ENCODE measurements at places on chromosomes 4 and X.

GRCh38 chrX:153469811-153470410, 465 bp downstream of the HAUS7 start:
- no peak for DNase-seq

GRCh38 chr4:174387721-174388120, 104.0 kb downstream of the CEP44 start:
- DNase-seq = no peak

- DNase-seq = no peak
Observed at GRCh38 chrX:29487214-29487613, 728.1 kb upstream of the MAGEB2 start.

DNA sequence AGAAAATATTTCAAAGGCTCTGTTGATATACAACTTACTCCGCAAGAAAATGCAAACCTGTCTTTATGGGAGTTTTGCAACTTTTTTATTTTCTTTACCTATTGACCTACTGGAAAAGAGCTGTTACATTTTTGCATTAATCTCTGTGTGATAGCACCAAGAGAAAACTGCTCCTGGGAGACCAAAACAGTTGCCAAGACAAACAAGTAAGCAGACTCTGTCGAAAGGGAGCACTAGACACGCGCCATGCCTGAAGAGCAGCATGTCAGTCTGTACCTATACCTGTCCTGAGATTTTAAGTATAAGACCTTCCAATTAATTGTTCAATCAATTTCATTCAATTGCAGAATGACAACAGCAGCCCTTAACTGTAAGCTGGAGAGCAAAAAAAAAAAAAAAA, 56.0 kb upstream of the TECRL start:
- no peak for DNase-seq

GRCh38 chrX:133881893-133882292, 103.5 kb downstream of the GPC3 start:
- DNase-seq = no peak

DNA sequence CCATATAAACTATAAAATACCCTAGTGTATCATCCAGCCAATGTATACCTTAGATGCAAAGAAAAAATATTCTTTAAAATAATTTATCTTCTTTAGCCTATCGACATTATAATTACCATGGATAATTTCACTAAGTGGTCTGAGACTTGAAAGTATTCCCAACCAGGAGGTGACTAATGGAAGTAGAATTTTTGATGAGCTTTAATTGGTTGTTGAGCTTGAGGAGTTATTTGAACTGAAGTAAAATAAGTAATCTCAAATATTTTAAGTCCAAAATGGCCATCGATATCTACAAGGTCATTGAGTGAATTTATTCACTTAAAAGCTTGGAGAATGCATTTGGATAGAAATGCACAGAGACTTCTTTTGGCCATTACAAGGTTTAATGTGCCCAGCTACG, 436.2 kb downstream of the TLL1 start:
- DNase-seq = no peak

- DNase-seq = peak; percentile 22
Observed at GRCh38 chr4:144646523-144647094, 653 bp downstream of the HHIP start.

DNA sequence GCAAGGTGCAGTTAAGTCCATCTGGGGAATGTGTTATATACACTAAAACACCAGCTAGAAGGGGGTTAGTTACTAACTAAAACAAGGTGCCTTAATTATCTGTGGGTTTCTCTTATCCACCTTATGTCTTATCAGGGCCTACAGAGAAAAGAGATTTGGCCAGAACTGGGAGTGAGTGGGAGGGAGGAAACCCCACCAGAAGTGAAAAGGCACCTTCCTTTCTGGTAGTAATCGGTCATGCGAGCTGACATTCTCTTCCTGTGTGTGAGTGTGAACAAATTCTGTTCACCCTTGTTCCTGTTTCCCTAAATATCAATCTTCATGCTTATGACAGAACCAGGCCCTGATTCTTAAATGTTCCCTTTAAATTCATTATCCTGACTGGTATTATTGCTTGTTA, 43.5 kb downstream of the SRPX2 start:
- DNase-seq = peak; percentile 23

- DNase-seq = peak; percentile 58
Observed at GRCh38 chr4:89101256-89102161, 9.8 kb upstream of the TIGD2 start.

DNA sequence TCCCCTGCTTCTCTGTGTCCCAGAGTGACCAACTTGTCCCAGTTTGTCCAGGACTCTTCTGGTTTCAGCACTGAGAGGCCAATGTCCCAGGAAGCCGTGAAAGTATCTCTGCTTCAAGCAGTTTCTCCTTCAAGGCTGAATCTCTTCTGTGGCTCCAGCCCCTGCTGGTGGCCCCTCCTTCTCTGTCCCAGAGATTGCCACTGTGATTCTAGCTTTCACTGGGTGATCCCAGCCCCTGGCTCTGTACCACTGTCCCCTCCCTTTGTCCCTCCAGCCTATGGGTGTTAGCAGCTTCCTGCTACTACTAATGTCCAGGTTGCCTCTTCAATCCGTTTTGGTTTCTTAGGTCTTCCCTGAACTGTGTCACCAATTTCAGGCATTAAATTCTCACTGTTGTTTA, 70.5 kb downstream of the SOX3 start:
- DNase-seq = no peak

DNA sequence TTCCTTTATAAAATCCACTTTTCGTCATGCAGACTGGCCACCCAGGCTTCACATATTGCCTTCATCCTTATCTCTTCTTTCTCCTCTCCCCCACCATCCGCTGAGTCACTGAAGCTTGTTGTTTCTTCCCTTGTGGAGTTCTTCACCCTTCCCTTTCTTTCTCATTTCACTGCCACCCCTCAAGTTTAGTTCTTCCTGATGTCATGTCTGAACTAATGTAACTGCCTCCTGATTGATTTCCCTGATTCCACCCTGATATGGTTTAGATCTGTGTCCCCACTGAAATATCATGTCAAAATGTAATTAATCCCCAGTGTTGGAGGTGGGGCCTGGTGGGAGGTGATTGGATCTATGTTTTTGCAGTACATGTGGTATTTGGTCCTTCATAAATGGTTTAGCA, 151.4 kb downstream of the CPEB2 start:
- DNase-seq = no peak

DNA sequence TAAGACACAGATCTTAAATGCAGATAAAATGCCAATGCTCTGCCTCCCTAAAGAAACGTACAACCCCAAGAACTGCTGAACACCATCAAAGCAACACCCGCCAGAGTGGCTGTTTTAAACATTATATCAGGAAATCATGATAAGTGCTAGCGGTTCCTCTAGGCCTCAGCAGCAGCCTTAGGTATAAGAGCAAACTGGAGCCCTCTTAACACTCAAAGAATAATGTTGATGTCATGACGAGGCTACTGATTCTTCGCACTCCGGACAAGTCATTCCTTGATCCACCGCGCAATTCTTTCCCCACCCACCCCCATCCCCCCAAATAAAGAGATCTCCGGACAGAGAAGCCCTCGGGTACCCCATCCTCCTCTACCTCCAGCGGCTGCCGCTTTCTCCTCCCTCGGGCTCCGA, 507 bp downstream of the LIN54 start:
- DNase-seq = peak; percentile 33

GRCh38 chrX:77771601-77772000, 14.4 kb downstream of the ATRX start:
- DNase-seq = no peak

DNA sequence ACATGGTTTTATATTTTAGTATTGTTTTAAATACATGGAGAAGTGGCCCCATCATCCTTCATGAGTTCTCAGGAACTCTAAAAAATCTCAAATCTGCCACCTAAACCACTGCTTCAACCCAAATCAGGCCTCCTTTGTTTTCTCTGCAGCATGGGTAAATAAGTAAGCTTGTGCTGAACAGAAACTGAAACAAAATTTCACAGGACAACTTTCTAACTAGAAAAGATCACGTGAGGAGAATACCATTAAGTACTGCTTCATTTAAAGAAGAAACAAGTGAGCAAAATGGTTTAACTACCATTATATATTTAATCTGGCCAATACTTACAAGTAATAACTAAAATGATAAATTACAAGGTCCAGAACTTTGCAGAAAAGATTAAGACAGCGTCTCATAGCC, 2.5 kb downstream of the ARAP2 start:
- peak; percentile 50 for DNase-seq

- DNase-seq = no peak
Observed at GRCh38 chrX:51047950-51048349, 137.4 kb downstream of the BMP15 start.

DNA sequence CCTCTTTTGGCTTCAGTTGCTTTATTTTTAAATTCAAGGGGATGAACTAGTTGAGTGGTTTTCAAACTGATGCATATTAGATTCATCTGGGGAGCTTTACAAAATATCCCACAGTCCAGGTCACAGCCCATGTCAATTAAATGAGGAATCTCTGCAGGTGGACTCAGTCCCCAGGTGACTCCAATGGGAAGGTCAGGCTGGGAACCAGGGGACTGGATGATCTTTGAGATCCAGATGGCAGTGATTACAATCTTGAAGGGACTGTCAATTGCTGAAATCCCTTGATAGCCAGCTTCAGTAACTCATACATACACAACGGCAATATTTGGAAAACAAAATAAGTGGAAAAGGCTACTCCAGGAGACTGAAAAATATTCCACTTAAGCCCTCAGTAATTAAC, 7.0 kb downstream of the ADH1B start:
- DNase-seq = no peak

DNA sequence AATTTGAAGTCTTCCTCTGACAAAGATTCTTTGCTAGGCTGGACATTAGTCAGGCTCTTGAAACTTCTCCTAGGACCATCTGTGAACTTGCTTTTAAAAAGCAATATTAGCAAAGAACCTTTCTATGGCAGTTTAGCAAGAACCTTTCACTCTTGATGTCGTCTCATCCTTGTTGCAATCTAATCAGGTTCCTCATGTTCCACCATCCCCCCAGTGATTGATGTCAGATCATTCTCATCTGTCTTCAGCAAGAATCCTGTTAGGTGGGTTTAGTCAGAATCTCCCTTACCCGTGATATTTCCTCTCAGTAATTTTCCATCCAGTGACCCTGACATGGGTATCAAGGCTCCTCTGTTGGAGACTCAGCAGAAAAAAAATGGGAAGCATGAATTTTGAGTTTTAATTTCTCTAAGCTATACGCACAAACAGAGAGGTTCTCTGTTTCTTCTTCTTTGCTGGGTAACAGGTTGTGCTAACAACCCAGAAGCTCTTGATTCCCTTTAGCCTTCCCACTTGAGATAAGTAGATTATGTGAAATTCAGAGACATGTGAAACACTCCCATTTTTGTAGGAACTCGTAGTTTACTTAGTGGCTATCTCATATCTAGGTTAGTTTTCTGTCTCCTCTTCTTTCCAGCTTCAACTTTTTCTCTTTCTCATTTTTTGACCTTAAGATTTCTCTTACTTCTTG, 507.4 kb downstream of the C4orf33 start:
- DNase-seq = no peak

DNA sequence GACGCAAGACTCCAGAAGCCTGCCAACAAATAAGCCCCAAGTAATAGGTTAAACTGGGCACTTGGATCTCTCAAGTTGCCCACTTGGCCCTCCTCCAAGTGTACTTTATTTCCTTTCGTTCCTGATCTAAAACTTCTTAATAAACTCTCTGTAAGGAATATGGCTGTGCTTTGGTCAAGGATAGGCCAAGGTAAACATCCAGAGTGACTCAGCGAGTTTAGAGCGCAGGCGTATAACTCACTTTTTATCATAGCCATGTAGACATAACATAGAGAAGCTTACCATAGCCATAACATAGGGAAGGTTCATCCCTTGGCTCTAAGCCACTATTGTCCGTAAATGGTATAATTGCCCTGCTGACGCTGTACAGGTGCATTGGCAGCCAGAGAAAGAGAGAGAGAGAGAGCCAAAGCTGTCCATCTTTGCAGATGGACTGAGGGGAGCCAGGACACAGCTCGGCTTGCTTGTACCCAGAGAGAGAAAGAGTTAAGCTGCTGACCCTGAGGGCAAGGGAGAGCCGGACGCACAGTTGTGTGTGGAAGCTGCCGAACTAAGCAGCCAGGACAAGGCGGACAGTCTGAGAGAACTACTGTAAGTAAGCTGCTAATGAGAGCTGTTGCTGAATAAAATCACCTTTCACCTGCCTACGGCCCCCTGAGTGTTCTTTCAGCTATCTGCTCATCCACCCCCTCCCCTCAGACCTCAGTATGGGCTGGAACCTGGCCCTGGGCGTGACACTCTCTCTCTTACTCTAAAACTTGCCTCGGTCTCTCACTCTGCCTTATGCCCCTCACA, 1.8 kb downstream of the TLR1 start:
- DNase-seq = no peak

DNA sequence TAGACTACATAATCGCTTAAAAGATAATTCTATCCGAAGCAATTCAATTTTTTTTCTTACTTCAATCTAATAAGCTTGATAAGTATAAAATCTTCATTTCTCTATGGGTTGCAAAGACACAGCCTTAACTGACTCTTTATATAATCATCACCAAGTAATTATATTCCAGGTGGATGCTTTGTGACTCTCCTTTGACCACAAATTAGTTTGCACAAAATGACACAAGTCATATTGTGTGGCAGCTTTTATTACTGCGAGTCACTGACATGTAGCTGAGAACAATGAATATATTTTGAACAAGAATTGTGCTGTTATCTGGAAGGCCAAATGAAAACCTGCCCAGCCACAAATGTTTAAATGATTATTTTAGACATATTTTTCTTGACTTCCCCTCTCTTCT, 1727.8 kb downstream of the ARAP2 start:
- DNase-seq = no peak

DNA sequence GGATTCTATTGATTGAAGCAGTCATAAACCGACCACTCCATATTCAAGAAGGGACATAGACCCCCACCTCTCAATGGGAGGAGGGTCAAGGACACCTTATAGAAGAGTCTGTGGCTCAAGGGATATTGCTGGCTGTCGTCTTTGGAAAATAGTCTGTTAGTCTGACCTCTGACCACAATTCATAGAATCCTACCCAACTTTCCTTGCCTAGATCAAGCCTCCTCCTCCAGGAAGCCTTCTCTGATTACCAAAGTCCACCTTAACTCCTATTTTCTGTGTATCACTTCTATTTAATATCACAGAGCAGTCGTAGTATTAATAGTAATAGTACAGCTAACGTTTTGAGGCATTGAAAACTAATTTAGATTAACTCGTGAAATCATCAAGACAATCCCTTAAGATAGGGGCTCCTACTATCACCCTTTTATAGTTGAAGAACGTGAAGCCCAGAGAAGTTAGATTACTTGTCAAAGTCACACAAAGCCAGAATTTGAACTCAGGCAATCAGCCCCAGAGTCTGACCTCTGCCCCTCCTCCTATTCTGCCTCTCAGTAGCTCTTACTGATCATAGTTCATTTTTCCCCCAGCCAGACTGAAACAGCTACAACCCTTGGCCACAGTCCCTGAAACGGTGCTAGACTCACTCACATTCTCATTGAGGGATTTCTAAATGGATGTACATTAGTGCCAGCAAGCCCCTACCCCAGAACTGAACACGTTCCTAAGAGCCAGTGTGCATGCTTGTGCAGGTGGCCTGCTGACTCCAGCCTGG, 636.6 kb downstream of the MID1IP1 start:
- no peak for DNase-seq

- peak; percentile 100 for DNase-seq
Observed at GRCh38 chrX:1391707-1392375, at the start of gene SLC25A6. TSS of gene SLC25A6 (minus strand) at chrX:1392113. CDS start at chrX:1392009, 104 bp downstream.

Data from GM13976 (cell line).